ENCODE measurements at places on chromosomes 11 and 22. TPM values are rescaled to one million over a fixed set of nuclear protein-coding genes. Genes with fewer than 3 reads are reported as not detected.

DNA sequence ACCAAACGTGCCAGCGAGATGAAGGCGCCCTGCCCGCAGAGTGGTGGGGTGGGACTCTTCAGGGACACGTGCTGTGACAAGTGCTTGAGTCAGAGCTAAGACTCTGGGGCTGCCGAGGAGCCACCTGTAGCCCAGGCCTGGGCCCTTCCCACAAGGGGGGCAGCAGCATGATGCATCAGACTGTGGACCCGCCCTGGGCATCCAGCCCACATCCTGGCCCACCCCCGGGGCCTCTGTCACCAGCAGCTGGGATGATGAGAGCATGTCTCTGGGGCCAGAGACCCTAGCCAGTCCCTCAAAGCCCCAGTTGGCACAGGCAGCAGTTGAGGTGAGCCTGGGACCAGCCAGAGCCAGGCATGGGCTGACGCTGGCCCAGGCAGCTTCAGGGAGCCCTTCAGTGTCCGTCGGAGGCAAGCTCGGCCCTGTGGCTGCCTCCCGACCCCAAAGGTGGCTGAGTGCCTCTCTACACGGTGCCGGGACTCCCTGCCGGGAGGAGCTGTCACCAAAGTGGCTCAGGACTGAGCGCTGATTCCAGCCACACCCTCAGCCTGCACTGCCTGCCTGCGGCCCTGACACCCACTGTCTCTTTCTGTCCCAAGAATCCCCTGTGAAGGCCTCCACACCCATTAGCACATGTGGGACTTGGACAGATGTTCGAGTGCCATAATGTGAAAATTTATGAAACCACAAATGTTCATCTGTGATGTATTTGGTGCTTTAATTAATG, 41.3 kb downstream of the CDKN1C start:
- DNase-seq, result no peak

DNA sequence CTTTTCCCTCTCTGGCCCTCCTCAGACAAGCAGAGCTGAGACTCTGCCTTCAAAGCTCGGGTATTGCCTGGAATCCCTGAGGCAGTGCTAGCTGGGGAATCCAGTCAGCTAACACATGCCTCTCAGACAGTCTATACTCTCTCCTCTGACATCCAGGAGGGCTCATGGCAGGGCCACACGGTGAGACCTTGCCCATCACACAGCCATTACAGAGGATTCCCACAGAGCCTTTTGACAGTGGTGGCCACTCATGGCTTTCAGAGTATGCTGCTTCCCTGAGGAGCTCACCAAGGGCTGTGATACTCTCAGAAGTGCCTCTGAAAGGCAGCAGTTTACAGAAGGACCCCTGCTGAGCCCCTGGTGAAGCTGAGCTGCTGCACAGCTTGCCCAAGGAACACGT, 165.3 kb downstream of the RRAS2 start:
- no peak for DNase-seq

DNA sequence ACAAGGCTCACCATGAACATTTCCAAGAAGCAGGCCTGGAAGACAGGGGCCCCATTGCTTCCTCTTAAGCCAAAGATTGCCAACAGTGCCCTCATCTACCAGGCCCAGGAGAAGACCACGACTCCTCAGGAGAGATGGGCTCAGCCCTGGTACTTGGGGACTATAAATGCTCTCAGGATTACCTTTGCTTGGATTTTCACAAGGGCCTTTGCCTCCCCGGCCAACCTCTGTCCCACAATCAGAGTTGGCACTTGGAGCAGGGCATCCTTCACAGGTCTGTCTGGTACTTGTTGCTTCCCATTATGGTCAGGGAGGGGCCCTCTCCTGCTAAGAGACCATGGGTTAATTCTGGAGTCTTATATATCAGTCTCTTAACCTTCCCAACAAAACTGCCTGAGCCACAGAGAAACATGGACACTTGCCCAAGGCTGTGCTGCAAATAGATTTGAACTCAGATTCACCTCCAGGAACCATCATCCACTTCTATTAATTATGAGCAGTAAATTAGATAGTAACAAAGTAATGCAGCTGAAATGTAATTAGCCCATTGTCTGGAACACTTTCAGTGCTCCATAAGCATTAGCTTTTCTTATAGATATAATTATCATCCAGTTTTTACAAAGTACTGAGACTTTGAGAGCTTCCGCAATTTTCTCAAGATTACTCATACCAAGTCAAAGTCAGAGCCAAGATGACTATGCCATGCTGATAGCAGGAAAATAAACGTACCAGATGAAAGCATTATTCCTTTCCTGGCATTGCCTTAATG, 33.5 kb downstream of the POU2AF3 start:
- DNase-seq, result no peak

GRCh38 chr11:119745776-119746535, 17.0 kb upstream of the NECTIN1 start:
- no peak for DNase-seq

GRCh38 chr11:121415856-121416255, 36.3 kb upstream of the SORL1 start:
- DNase-seq, result no peak

The TMEM191C gene
- total RNA-seq, result 5.4 TPM

DNA sequence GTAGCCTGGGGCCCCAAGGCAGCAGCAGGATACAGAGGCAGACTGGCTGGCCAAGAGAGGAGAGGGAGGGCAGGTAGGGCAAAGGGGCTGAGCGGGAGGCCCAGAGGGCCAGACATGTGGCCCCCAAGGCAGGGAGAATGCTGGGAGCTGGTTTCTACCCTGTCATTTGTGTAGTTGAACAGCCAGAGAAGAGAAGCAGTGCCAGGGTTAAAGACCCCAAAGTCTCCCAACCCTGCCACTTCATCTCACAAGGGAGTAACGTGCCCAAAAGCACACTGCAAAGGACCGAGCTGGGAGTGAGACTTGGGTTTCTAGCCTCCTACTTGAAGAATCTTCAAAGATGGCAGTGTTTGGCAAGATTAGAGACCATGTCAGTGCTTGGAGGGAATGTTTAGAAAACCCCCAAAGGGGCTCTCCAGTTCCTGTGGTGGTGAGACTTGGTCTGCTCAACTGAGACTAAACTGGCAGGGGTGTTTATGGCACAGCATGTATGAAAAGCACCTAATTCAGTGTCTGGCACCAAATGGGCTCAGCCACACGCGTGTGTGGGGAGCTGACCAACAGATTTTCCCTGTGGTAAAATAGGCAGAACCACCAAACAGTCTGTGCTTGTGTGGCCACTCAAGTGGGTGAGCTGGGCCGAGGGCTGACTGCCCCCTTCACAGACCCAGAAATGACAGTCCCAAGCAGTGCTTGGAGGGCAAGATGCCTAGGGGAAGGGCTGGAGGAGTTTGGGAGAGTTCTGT, 68.2 kb upstream of the CLTCL1 start:
- DNase-seq, result no peak

The CEND1 gene
- total RNA-seq, result not detected

DNA sequence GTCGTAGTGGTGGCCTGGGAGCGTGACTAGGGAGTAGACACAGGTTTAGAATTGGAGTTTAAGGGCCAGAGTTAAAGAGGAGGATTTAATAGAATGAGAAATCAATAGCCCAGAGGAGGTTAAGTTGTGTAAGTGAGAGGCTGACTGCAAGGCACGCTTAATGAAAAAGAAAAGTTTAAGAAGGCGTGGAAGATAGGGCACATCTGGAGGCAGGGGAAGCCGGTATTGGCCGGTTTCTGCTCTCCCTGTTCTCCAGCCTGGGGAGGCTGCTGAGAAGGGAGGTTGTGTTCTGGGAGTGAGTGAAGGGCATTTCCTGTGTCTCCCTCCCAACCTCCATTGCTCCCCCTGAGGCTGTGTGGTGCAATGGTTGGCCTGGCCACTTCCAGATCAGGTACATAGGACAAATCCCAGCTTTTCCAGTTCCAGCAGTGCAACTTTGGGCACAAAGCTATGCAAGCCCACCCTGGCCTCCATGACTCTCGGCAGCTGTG, 6.3 kb downstream of the GRIK4 start:
- DNase-seq, result no peak

DNA sequence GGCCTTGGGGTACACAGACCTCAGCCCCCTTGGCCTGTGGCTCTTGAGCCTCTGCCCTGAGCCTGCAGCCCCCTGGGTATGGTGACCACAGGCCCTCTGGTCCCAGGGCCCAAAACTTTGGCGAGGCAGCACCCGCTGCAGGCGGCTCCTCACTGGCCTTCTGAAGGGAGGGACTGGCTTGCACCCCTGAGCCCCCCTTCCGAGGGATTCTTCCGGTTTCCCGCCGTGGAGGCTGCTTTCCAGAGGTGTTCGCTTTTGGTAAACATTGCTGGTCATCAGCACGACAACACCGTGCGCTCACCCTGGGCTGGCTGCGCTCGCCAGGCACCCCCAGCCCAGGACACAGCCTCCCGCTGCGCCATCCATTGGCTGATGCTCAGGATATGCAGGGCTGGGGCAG, 42.0 kb downstream of the GRAMD4 start:
- no peak for DNase-seq

The FGF19 gene
- not detected for total RNA-seq

GRCh38 chr22:27877501-27877900, 41.6 kb downstream of the PITPNB start:
- no peak for DNase-seq

All from naive thymus-derived CD8-positive, alpha-beta T cell (primary cell).